ENCODE measurements at places on chromosomes 1 and 21.

GRCh38 chr1:220924331-220924970, 45.2 kb downstream of the HLX start:
- no peak for DNase-seq

- no peak for DNase-seq
Measured at GRCh38 chr1:244006961-244007360, 44.1 kb upstream of the ZBTB18 start.

DNA sequence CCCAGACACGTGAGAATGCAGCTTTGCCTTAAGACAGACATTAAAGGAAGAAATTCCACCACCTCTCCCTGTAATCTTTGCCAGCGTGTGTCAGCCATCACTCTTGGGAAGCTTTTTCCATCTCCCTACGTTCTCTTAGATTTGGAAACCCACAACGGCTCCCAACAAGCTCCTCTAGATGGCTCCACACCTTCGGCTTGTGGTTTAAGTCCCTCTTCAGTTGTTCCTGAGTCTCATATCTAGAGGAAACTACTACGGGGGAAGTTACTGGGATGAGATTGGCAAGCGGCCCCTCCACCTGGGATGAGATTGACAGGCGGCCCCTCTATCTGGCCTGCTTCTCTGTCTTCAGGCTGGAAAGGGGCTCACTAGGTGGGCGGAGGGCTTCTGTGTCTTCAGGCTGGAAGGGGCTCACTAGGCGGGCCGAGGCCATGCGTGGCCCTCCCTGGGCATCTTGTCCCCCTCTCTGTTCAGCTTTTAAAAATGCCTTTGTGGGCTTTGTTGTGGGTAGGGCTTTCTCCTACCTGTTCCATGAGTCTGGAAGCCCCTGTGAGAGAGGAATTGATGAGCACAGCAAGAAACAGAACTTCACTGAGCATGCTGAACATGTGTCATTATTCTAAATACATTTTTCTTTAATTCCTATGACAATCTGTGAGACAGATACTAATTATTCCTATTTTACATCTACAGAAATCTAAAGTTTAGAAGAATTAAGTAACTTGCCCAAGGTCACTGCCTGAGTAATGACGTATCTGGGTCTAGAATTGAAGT, 670.5 kb downstream of the KIF26B start:
- peak; percentile 58 for DNase-seq

DNA sequence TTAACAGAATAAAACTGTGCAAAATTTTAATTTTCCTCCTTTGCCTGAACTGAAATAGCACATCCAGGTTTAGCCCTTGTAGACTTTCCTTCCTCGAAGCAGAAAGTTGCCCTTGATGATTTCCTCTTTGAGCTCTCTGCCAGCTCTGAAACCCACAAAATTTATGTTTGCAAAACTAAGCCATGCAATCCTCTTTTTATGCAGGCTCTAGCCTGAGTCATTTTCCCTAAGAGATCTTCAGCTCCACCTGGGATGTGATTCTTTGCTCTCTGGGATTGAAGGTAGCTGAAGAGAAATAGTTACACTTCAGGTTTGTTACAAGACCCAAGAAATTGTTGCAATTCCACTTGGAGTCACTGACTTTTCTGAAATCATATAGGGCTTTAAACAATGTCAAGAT, 1.4 kb upstream of the F3 start:
- peak; percentile 62 for DNase-seq

DNA sequence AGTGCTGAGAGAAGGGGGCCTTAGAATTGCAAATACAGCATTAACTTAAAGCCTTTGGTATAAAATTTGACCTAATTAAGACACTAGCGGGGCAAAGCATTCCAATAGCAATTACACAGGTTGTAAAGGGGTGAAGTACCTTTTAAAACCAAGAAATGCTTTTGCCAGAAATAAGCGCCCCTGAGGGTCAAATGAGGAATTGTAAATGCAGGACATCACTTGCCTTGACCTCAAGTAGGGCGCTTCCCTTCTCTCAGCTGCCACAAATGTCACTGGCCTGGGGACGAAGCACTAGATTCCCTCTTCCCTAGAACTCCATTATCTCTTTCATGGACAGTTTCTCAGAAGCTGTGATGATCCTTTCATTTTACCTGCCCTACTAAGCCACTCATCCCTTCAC, 48.3 kb downstream of the SEC16B start:
- DNase-seq = no peak

GRCh38 chr1:24173638-24174575, 13.2 kb downstream of the IFNLR1 start:
- no peak for DNase-seq

DNA sequence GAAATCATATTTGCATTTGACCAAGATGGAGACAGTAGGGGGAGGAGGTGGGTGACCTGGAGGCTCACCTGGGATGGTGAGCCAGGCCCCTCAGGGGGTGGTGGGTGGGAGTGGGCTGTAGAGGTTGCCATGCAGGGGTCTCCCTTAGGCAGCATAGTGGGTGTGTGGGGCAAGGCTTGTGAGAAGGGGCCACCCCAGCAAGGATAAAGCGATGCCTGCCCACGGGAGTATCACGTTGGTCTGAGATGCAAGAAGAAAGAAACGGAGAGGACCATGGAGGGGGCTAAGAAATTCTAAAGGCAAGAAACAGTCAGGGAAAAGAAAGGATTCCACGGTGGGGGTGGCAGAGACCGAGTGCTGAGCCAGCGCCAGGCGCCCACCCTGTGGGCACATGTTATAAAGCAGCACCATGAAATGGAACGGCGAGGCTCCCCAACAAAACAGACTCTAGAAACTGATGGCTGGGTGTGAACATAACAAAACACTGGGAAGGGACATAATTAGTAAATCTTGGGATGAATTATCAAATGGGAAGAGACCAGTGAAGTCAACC, 11.7 kb upstream of the C2CD2 start:
- DNase-seq = no peak

- DNase-seq = no peak
Measured at GRCh38 chr1:16241221-16241708, 4.3 kb upstream of the CPLANE2 start.

- DNase-seq = no peak
Measured at GRCh38 chr1:219333626-219334025, 159.9 kb downstream of the LYPLAL1 start.

DNA sequence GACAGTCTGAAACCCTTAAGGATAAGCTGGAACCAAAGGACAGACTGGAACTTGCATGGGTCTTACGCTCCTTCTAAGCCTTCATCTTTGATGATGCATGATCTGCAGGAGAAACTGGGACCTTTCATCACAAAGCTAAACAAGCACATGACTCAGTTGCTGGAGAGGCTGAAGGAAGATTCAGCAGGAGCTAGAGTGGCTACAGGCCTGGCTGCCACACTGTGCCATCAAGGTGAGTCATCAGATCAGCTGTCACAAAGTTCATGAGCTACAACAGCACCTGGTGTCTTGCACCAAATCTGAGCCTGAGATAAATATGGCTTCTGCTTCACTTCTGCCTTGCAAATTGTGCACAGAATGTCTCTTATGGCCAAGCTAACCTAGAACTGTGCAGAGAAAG, 95.5 kb upstream of the MARK1 start:
- no peak for DNase-seq

- DNase-seq = no peak
Measured at GRCh38 chr1:35577071-35577998, 4.2 kb downstream of the TFAP2E start.

DNA sequence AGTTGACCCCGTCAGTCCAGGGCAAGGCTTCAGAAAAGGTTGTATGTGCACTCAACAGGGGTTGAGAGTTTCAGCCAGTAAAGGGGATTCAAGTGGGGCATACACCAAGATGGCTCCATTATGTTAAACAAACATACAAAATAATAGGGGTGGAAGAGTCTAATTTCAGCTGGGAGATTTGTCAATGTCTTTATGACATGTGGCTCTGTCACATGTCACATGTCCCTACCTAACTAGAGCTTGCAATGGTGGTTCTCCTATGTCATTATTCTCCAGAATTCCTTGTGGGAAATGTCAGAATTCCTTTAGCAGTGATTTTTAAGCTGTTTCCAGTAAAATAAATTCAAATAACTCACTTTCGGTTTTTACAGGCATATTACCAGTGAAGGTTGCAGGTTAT, 392.0 kb upstream of the ADGRL4 start:
- no peak for DNase-seq

DNA sequence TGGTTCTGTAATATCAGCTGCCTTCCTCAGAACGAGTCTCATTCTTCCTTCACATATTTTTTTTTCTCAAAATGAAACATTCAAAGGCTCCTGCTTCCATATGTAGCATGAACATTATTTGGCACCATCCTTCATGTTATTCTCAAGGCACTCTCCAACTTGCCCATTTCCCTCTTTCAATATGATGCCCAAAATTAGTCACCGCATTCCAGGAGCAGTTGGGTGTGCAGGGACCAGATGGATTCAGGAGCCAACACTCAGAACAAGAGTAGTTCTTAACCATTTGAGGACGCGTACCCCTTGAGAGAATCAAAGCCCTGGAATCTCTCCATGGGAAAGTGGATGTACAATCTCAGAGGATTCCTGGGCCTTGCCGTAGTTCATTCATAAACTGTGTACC, 50.3 kb downstream of the KCNK1 start:
- DNase-seq = peak; percentile 19

DNA sequence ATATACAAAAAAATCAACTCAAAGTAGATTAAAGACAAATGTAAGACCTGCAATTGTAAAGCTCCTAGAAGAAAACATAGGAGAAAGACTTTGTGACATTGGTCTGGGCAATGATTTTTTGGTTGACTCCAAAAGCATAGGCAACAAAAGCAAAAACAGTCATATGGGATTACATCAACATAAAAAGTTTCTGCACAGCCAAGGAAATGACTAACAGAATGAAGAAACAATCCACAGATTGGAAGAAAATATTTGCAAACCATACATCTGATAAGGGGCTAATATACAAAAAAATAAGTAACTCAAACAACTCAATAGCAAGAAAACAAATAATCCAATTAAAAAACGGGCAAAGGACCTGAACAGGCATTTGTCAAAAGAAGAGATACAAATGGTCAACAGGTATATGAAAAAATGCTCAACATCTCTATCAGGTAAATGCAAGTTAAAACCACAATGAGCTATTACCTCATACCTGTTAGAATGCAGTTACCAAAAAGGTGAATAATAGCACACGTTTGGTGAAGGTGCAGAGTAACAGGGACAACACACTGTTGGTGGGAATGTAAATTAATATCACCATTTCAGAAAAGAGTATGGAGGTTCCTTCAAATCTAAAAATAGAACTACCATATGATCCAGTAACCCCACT, 173.7 kb upstream of the COA6 start:
- DNase-seq = no peak

DNA sequence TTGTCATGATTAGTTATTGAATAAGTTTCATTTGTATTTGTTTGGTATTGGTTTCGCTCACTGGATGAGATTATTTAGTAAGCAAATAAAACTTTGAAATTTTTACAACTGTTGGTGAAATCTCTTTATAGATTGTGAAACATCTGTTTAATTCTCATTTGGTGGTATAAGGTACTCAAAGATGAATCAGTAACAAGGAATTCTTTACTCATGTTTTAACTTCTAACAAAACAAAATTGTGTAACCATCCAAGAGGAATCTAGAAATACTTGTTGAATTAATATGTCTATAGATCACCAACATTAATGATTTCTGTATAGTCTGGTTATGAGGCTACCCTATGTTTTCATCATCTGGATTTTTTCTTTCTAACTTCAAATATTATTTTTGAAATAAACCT, 62.8 kb upstream of the USP25 start:
- DNase-seq = peak; percentile 83

DNA sequence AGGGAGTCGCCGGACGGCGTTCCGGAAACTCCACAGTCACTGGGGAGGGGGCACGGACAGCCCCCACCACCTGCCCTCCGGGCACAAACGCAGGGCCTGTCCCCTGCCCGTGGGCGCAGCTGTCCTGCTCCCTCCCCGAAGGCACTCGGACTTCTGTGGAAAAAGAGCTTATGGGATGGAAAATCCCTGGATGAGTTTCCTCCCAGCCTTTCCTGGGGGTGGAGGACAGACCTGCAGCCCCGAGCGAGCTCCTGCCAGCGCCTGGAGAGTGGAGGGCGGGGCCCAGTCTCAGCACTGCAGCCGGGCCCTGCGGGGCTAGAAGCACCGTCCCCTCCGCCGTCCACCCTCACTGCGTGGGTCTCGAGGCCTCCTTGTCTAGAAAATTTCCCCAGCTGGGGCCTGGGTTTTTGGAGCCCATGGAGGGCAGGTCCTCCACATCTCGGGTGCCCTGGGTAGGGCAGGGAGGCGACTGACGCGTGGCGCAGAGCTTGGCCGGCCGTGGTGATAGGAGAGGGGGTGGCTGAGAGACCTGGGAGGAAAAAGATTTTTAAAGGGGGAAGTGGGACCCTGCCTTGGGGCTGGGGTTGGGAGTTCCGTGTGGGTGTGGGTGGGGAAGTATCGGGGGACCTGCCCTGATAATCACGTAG, 6.4 kb upstream of the COL6A1 start:
- DNase-seq = peak; percentile 44

DNA sequence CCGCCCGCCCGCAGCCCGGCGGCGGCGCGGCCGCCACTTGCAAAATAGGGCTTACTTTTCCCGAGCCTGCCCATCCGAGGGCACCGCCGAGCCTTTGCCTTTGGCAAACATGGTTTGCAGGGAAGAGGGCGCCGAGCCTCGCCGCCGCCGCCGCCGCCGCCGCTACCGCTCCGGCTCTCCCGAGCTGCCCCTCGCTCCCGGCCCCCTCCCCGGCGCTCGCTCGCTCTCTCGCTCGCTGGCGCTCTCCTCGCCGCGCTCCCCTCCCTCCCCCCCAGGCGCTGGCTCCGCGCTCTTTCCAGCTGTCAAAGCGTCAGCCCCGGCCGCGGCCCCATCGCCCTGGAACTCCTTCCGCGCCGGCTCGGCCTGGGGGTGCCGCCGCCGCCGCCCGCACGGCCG, 298 bp downstream of the SSBP3 start:
- no peak for DNase-seq

GRCh38 chr21:21688889-21689288, 690.7 kb downstream of the NCAM2 start:
- DNase-seq = peak; percentile 38
